ENCODE measurements at places on chromosomes 4 and X. TPM values are rescaled to one million over a fixed set of nuclear protein-coding genes. Genes with fewer than 3 reads are reported as not detected.

GRCh38 chr4:22014222-22014741, 65.7 kb upstream of the KCNIP4 start:
- DNase-seq = no peak

- no peak for DNase-seq
These were observed 51.4 kb downstream of the ARAP2 start for GRCh38 chr4:36192922-36193321.

- DNase-seq = peak; percentile 47
These were observed 25.9 kb downstream of the HOPX start for GRCh38 chr4:56655209-56655626.

DNA sequence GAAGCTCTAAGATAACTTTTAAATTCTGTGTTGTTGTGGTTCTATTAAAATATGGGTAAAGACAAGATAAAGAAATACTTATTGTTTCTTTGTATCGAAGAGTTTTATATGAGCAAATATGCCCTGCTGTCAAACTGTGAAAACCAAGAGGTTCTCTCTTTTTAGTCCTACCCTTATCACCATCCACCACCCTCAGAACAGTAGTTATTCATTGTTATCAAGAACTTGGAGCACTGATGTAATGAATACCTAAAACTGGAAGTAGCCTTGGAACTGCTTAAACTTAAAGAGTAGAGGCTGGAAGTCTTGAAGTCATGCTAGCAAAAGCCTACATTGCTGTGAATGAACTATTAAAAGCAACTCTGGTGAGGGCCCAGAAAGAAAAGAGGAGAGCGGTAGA, 9.2 kb downstream of the PIR start:
- no peak for DNase-seq

DNA sequence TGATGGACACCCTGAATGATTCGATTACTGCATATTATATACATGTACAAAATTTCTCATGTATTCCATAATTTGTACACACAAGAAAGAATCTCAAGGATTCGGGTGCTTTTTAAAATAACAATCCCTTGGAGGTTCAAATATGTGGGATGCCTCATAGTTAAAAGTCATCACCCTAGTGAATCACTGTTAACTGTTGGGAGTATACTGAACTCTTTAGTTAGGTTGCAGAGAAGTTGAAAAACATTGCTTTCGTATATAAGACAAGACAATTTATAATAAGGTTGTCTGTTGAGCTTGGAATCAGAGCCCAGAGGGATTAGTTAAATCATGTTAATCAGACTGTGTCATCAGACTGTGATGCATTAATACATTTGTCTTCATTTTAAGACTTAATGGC, 15.6 kb downstream of the DCK start:
- DNase-seq = no peak

HPSE gene
- 1.0 TPM for total RNA-seq

GRCh38 chrX:13893826-13894225, 76.9 kb upstream of the GPM6B start:
- no peak for DNase-seq

DNA sequence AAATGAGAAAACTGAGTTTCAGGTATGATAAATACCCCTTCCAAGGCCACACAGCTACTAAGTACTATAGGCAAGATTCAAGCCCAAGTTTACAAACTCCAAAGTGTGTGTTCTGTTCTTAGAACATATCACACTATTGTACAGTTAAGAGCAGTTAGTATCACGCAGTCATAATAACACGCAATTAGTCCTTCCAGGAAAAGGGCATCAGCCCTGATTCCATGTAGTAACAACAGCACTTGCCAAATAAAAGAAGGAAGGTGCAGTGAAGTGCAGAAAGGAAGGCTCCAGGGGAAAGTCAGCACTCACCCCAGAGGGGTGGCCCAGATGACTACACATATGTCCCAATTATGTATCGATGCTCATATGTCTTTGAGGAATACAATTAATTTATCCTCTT, 4.4 kb downstream of the TASL start:
- no peak for DNase-seq

DNA sequence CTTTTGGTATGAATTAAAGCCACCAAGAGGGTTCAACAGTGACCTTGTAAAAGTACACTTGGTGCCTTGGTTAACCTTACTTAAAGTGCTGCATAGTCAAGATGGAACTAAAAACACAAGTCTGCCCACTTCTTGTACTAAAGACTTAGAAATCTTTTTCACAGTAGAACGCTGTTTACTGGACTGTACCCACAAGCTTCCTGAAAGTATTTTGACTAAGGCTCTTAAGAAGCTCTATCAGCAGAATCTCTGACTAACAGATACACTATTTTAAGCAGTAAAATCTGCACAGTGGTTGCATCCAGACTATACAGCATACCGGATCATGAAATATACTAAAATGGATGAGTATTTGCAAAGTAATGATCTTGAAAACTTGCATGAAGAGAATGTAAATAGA, 7.2 kb downstream of the RAB28 start:
- no peak for DNase-seq

DNA sequence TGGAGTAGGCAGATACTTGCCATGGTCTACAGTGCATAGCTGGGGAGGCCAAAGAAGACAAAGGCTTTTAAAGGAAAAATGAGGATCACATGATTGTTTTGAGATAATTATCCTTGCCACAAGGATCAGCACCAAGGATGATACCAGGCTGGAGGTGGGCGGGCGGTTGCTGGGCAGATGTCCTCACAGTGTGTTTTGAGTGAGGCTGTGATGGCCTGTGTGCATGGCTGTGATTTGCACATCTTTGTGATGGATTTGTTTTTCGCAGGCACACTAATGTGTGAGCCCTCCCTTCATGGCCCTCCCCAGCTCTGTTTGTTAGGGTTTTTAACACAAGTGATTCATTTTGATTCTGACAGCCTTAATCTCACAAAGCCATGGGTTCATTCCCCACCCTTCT, 46.8 kb downstream of the RGS12 start:
- DNase-seq = no peak

GRCh38 chr4:183300070-183300469, 20.0 kb downstream of the CLDN22 start:
- DNase-seq = no peak

DNA sequence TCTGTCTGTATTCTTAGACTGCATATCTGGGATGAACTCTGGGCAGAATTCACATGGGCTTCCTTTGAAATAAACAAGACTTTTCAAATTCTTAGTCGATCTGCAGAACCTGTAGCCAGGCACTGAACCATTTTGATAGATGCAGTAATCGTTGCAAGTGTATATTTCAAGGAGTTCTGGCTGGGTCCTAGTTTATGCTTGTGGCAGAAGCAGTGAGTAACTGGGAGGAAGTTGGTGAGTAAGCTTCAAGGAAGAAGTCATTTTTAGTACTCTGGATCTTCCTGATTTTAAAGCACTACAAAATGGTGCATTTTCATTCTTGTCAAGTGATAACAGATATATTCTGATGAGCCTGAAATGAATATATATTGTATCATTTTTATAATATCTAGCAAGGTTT, 9.5 kb downstream of the HPRT1 start:
- DNase-seq = no peak

HEPH gene
- 19.0 TPM for total RNA-seq

DNA sequence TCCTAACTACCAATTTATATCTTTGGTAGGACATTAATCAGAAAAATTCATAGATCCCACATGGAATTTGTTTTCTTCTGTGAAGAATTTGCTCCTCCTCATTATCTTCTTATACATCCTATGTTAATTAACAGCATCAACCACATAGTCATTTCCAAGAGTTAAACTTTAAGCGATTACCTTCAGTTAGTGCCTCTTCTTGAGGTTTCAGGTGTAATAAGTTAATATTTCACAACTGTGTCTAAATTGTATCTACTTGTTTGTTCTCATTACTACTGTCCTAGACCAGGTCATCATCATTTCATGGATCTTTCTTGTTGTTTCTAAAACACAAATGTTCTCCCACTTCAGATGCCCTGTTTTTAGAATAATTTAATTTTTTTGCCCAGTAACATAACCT, 457.9 kb downstream of the FAT4 start:
- DNase-seq = no peak

- DNase-seq = no peak
These were observed 21.5 kb downstream of the PRRG1 start for GRCh38 chrX:37370499-37371141.

DNA sequence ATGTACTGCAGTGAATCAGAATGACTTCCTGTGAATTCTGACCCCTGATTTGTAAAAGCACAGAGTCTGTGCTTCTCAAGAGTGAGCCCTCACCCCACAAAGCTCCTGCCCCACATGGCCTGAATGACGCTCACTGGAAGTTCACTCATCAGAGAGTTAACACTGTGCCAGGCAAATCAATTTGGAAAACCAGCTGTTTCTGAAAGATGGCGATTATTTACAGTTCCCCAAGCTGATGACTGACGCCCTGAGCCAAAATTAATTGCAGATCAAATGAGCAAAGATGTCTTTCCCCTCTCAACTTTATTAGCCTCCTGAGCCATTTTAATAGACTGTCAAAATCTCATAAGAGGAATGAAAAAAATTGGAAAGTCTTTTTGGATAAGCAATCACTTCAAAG, 118.0 kb downstream of the SLC2A9 start:
- DNase-seq = peak; percentile 57

DNA sequence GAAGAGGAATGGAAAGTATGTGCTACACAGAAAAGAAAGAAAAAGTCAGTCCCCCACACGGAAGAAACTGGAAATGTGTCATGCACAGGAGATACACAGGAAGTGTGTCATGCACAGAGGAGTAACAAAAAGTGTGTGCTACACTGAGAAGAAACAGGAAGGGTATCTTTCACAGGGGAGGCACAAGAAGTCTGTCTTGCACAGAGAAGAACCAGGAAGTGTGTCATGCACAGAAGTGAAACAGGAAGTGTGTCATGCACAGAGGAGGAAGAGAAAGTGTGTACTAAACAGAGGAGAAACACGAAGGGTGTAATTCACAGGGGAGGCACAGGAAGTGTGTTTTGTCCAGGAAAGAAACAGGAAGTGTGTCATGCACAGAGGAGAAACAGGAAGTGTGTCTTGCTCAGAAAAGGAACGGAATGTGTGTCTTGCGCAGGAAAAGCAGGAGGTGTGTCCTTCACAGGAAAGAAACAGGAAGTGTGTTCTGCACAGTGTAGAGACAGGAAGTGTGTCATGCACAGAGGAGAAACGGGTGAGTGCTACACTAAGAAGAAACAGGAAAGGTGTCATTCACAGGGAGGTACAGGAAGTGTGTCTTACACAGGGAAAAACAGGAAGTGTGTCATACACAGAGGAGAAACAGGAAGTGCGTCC, 527.2 kb upstream of the PRKX start:
- no peak for DNase-seq

GRCh38 chr4:37132351-37132974, 112.1 kb upstream of the NWD2 start:
- DNase-seq = no peak

PASD1 gene
- not detected for total RNA-seq

- no peak for DNase-seq
These were observed 33.1 kb downstream of the MAOB start for GRCh38 chrX:43849173-43849572.
